ENCODE measurements at places on chromosomes 16 and 17. TPM values are rescaled to one million over a fixed set of nuclear protein-coding genes. Genes with fewer than 3 reads are reported as not detected.

- no peak for DNase-seq
Measured at GRCh38 chr17:12659500-12659899, 6.2 kb upstream of the MYOCD start.

Gene C17orf50
- total RNA-seq, result not detected

GRCh38 chr17:38903404-38903803 is 22.0 kb upstream of the LASP1NB start:
- DNase-seq, result no peak

Gene TRIM37
- total RNA-seq, result 20.6 TPM

Gene DNAH17
- 1.6 TPM for total RNA-seq

- no peak for DNase-seq
Measured at GRCh38 chr17:357644-358043, 5.0 kb upstream of the RPH3AL start.

GRCh38 chr17:32822996-32823395 is 53.9 kb downstream of the MYO1D start:
- DNase-seq, result no peak

All from GM12878 (cell line).